T-cell (primary cell): ENCODE measurements at places on chromosomes 3 and 15.

DNA sequence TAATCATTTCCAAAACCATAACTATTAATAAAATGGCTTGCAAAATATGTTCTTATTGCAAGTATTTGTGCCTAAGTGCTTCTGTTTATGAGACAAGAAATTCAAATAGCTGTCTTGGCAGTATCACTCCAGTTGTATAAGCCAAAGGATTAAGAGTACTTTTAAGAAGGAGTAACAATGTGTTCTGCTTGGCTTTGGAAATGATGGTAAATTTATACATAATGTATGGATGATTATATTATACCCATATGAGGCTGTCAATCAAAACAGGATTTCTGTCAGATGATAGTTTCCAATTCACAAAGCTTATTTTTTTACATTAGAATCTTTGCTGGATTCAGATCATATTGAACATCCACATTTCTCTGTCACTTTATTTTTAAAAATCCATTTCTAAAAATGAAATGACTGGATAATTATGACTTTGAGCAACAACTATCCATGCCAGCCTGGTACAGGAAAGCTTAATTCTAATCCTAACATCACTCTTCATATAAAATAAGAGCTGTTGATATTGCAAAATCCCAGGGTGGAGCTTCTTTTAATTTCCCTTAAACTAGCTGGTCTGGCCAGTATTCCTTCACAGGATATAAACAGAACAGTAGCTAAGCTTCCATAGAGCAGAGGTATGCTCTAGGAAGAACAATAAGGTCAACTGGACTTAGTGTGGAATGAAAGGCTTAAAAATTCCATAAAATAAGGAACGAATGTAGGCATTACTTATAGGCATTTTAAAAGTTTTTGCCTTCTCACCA is 30.0 kb upstream of the ZNF280D start:
- no peak for DNase-seq

DNA sequence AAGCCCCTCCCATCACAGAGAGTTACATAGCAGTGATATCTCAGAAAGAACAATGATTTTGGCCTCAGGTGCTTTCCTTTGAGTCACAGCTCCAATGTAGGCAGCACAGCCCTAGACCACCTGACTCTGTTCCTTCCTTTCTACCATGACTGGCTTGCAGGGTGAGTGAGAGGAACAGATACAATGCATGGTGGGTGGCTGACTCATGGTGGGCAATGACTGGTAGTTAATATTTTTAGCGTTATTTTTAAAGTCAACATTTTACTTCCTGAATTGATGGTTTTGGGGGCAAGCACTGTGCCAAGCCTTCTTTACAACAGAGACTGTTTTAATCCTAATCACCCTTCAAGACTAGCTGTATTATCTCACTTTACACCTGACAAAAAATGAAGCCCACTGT is 32.8 kb upstream of the ST3GAL6 start:
- DNase-seq, result no peak

DNA sequence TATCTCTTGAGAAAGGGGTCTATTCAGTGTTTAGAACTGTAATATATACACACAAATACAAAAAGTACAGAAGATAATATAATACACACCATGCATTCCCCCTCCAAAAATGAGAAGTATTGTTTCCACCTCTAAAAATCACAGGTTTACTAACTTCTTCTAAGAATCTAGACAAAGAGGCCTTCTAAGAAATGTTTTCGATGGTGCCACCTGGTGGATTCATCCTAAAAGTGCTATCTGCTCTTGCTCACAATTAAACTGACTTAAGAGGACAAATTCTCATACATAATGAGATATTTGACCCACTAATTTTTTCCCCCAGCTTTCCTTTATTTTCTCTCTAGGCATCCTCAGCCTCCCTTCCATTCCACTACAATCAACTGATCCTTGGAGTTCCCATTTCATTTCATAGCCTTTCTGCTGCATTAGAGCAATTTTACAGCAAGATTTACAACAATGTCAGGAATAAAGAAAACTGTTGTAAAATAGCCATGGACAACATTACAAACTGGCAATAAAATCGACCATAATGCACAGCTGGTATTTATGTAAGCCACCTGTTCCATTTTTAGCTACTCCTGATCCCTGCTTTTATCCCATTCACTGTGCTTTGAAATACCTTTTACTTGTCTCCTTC is 124.6 kb downstream of the ARRDC4 start:
- DNase-seq, result peak; percentile 4

- no peak for DNase-seq
Measured at GRCh38 chr15:53831907-53832770, 72.7 kb upstream of the WDR72 start.

GRCh38 chr3:100613721-100614390 is 4.5 kb downstream of the ADGRG7 start:
- no peak for DNase-seq
